Pulmonary artery endothelial cell (primary cell): ENCODE measurements at places on chromosomes 3 and 15. TPM values are rescaled to one million over a fixed set of nuclear protein-coding genes. Genes with fewer than 3 reads are reported as not detected.

Gene CIB2
- 1.4 and 1.6 TPM in 2 replicates for total RNA-seq

Gene CDHR4
- not detected in 2 replicates for total RNA-seq

Gene NLGN1
- total RNA-seq: 37.5 and 49.3 TPM in 2 replicates

Gene ALDH1A3
- 26.7 and 52.1 TPM in 2 replicates for total RNA-seq

Gene P2RY12
- total RNA-seq: not detected in 2 replicates

Gene SNURF
- 10.4 and 17.7 TPM in 2 replicates for total RNA-seq

Gene NPAP1
- not detected in 2 replicates for total RNA-seq
